Naive thymus-derived CD4-positive, alpha-beta T cell (primary cell): ENCODE measurements at places on chromosomes 1 and 21.
A peak's percentile ranks its signal among the peaks of the same experiment; 100 is the strongest.

GRCh38 chr1:24735509-24736375, 9.5 kb upstream of the CLIC4 start:
- no peak for DNase-seq

DNA sequence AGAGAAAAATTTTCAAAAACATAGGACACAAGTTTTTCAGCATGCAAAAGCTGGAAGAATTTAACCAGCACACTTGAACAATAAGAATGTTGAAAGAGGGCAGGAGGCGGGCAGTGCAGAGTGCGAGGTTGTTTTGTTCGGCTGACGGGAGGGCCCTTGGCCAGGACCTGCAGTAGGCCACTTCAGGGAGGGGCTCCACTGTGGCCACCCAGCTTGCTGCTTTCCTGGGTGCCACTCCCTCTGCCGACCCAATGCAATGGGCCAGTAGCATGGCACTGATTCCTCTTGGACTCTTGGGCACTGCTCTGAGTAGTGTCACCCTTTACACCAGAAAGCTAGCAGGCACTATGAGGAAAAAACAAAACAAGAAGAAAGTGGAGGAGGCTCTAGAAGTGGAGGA, 92.9 kb downstream of the SNRPE start:
- no peak for DNase-seq

DNA sequence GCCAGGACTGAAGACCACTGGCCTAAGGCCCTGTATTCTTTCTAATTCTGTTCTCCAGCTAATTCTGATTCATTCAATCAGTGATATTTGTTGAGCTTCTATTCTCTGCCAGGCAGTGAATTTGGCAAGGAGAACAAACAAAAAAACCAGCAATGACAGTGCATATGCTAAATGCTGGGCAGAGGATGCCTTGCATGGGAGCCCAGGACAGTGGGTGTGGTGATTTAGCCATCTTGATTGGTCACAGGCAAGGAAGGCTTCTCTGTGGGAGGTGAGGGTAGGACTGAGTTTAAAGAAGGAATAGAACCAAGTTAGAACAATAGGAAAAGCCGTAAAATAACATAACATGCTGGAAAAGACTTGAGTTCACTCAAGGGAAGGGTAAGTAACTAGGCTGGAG, 9.2 kb upstream of the CPT2 start:
- no peak for DNase-seq

DNA sequence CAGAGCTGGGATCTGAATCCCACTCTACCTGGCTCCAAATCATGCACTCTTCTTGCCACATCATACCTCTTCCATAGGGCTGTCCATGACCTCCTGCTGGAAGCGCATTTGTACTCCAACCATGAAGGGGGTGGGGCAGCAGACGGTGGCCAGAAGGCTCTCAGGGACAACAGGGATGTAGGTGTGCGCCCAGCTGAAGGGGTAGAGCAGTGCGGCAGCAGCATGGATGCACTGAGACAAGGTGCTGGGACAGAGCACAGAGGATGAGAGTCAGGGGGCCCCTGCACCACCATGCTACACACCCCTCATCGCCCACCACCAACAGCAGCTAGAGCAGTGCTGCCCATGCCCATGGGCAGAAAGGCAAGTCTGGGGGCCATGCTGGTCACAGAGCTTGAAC, 8.4 kb downstream of the DENND2D start:
- DNase-seq: no peak

- no peak for DNase-seq
Measured at GRCh38 chr1:46516200-46516950, 26.7 kb downstream of the DMBX1 start.

DNA sequence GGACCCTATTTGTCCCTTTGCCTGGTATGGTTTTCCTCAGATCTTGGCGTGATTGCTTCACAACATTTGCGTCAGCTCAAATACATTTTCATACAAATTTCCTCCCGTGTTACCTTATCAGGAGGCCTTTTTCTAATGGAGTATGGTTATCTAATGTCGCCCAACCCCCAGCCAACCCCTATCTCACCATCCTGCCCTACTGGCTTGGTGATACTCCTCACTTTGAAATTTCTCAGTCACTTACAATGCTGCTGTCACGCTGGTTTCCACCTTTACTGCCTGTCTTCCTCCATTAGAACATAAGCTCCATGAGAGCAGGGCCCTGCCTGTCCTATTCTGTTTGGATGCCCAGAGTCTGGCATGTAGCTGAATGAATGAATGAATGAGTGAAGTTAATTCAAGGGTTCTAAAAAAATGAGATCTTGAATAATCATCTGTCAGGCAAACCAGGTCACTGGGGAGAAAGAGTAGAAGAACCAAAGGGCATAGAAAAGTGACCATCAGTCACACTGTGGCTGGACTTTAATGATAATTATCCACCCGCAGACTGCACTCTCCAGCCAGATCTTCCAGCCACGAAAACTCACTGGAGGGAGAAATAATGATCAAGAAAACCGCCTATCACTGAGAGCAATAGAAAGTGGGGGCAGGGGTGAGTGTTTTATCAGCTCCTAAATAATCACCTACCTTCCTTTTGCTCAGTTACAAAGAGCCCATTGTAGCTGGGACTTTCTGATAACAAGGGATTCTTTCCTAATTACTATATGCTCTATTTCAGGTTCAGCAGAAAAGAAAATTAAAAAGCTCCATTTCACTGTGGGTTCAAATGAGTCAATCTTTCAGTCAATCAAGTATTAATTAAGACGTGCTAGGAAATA, 21.3 kb downstream of the KIAA0040 start:
- no peak for DNase-seq

GRCh38 chr1:33541966-33542365, 69.5 kb downstream of the ZSCAN20 start:
- no peak for DNase-seq

GRCh38 chr1:69433073-69433472, 134.6 kb upstream of the LRRC7 start:
- DNase-seq: no peak

- no peak for DNase-seq
Measured at GRCh38 chr1:40820251-40820797, 36.7 kb downstream of the KCNQ4 start.

DNA sequence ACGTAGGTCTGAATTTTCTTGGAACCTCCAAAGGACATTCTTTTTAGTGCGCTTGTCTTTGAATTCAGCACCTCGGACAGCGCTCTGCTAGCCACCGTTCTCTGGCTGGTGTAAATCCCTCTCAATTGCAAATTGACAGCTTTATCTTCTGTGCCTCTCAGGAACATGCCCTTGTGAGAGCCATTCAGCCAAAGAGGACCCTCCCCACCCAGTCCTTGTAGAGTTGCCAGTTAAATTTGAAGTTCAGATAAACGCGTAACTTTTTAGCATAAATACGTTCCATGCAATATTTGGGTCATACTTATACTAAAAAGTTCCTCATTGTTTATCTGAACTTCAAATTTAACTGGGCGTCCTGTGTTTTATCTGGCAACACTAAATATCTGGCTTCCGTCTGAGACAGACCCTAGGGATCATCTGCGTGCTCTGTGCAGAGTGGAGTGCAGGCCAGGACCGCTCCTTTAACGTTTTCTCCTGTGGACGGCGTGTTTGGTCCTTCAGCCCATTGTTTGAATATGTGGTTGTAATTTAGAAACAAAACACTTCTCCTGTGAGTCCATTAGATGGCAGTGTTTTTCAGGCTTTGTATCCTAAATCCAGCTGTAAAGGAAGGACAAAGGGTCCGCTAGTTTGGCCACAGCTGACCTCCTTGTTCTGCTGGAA, 7.0 kb downstream of the KCNAB2 start:
- DNase-seq: peak; percentile 52

DNA sequence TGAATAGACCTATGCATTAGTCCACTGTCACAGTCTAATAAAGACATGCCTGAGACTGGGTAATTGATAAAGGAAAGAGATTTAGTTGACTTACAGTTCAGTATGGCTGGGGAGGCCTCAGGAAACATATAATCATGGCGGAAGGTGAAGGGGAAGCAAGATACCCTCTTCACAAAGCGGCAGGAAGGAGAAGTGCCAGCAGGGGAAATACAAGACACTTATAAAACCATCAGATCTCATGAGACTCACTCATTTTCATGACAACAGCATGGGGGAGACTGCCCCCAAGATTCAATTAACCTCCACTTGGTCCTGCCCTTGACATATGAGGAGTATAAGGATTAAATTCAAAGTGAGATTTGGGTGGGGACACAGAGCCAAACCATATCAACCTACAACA, 59.4 kb downstream of the CAPN9 start:
- DNase-seq: no peak

DNA sequence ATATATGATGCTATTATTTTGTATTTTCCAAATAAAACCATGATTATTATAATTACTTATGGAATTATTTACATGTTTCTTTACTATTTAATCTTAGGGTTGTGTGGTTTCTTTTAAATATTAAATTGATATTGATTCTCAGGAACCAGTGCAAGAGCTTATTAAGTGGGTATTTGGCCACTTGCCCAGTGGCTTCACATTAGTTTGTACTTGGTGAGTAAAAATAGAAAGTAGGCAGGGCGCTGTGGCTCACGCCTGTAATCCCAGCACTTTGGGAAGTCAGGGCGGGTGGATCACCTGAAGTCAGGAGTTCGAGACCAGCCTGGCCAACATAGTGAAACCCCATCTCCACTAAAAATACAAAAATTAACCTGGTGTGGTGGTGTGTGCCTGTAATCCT, 497.1 kb downstream of the PTPRC start:
- no peak for DNase-seq

- no peak for DNase-seq
Measured at GRCh38 chr1:163361123-163361934, 39.6 kb downstream of the NUF2 start.

- DNase-seq: no peak
Measured at GRCh38 chr1:93753791-93754763, 72.4 kb upstream of the BCAR3 start.

DNA sequence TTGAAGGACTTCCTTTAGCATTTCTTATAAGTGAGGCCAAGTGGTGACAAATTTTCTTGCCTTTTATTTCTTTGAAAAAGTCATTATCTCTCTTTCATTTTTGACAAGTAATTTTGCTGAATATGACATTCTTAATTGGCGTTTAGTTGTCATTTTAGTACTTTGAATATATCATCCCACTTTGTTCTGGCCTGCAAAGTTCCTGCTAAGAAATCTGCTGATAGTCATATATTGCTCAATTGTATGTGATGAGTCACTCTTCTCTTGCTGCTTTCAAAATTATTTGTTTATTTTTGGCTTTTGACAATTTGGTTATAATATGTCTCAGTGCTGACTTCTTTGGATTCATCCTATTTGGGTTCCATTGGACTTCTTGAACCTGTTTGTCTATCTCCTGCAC, 312.6 kb downstream of the DUSP10 start:
- no peak for DNase-seq

GRCh38 chr1:36128126-36128904, 3.3 kb upstream of the COL8A2 start:
- no peak for DNase-seq

DNA sequence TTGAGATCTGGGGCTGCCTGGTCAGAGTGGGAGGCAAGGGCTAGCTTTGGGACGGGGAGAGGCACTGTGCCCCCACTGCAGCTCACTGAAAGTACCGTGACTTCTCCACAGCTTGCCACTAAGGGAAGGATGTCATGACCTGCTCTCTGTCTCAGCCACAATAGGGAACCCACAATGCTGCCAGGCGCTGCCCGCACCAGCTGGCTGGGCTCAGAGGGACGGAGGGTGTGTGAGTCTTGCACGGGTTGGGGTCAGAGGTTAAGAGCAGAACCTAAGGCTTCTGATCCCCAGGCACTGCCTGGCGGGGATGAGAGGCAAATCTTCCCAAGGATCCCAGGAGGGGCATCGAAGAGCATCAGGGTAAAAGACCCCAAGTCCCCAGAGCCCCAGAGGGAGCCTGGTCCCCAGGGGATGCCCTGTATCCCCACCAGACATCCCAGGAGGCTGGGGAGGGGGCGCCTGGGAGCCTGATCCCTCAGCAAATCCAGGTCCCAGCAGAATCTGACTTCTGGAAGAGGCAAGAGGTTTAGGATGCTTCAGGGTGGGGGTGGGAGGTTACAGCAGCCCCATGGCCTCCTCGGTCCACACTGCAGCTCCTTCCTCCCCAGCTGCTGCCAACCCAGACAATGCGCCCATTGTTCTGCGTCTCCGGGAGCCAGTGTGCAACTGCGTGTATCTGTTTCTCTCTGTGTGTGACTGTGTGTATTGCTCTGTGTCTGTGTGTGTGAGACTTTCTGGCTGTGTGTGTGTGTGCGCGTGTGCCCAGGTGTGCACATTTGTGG, 2.0 kb upstream of the MARCKSL1 start:
- DNase-seq: no peak
